Activated naive CD8-positive, alpha-beta T cell treated with anti-CD3 and anti-CD28 coated beads, Interleukin-2, amount 10 ng/mL, durations not matched to agents 7 days and 5 days (primary cell): ENCODE measurements at places on chromosomes 5 and 9.

GRCh38 chr5:178699681-178700253, 30.7 kb downstream of the ZNF354A start:
- DNase-seq, result no peak

- no peak for DNase-seq
Measured at GRCh38 chr5:116750631-116751580, 176.3 kb upstream of the SEMA6A start.

GRCh38 chr5:2149195-2149539, 266.4 kb upstream of the IRX4 start:
- no peak for DNase-seq

DNA sequence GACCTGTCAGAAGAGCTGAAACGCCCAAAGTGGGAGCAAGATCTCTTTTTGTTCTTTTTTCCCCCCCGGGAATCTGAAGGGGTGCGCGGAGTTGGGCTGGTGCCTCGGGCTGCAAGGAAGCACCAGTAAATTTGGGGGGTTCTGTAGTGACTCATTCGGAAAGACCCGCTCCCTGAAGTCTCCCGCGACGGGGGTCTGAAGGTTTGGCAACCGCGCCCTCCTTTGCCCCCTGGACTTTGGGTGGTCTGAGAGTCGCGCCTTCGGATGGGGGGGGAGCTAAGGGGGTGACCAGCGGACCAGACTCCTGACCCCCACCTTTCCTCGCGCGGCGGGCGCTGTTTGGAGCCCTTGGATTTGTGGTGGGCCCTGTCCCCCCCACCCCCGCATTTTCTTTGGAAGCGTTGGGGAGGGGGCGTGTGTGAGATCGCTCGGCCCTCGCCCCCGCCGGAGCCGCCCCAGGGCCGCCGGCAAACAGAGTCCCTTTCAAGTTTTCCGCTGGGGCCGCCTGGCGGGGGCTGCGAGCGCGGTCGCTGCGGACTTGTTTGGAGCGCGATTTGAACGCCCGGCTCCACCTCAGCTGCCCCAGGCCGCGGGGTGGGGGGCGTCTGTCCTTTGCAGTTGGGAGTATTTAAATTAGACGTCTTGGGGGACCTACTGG, 2.0 kb downstream of the CXXC5 start:
- no peak for DNase-seq

DNA sequence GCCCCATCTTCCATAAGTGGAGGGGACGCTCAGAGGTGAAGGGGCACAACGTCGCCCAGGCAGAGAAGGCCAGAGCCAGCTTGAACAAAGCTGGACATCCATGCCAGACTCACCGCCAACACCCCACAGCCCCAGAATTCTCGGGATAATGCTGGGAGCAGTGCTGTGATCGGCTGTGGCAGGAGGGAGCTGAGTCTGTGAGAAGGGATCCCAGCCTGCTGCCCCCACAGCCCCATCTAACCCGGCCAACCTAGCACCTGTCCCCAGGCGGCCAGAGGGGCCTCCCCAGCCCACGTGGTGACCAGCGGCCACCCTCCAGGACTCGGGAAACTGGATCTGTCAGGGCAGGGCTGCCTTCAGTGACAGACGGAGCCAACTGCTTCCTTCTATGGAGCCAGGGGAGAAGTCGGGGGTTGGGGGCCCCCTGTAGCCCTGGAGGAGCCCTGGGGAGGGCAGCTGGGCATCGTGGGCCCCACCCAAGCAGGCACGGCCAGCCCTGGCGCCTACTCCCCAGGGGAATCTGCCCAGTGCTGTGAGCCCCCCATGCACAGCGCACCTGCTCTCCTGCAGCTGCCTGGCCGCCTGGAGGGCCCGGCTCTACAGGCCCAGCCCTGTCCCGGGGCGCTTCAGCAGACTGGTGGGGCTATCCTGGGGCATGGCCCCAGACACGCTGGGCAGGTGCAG, 6.0 kb downstream of the BRD3 start:
- no peak for DNase-seq
